ENCODE measurements at places on chromosomes 7 and 10.

DNA sequence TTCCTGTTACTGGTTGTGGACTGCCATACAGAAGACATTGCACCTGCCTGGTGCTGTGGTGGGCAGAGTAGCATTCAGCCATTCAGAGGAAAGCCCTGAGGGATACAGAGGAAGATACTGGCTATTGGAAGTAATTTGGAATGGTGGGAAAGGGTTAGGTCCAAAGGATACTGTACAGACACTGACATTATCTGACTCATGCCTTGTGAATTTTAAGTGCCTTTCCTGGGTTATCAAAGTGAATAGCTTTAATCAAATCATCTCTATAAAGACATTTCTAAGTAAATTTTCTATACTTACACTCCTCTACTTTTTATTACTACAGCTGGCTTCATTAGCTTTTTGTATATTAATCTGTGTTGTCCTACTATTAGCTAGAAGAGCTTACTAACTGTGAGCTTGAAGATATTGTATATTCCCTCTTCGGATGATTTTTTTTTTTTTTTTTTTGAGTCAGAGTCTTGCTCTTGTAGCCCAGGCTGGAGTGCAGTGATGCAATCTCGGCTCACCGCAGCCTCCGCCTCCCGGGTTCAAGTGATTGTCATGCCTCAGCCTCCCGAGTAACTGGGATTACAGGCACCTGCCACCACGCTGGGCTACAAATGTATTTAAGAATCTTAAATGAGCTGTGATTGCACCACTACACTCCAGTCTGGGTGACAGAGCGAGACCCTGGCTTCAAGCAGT, 186.5 kb downstream of the ADK start:
- DNase-seq, result no peak

- DNase-seq, result no peak
These were observed 639.0 kb downstream of the REEP3 start for GRCh38 chr10:64159910-64160872.

DNA sequence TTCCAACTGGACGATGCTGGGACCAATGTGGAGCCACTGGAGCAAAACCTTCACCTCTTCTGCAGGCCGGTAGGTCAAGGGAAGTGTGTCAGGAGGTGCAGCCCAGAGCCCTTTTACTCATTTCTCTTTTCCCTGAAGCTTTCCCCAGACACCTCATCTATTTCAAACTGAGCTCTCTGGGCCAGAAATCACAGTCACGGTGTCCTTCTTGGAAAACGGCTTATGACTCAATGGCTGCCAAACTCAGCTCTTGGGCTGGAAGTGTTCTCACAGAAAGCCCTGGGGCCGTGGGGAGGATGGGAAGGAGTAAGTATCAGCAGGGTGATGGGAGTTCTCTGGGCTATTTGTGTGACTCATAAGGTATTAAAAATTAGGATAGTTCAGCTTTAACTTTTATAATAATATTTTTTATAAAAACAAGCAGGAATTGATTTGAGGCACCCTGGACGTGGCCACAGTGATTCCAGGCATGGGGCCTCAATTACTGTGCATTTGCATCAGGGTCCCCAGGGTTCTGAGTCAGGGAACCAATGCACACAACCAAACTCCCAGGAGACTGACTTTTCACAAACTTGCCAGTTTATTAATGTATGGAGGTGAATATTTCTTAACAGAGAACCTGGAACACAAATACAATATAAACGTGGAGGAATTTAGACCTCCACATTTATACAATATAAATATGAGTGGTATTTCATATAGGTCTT, 187.4 kb upstream of the TMEM72 start:
- DNase-seq, result no peak

GRCh38 chr7:102205915-102206314, 80.8 kb upstream of the SH2B2 start:
- DNase-seq, result no peak

GRCh38 chr7:156650042-156650441, 9.5 kb downstream of the RNF32 start:
- DNase-seq, result no peak

- no peak for DNase-seq
These were observed 40.0 kb downstream of the C10orf120 start for GRCh38 chr10:122659651-122660050.

DNA sequence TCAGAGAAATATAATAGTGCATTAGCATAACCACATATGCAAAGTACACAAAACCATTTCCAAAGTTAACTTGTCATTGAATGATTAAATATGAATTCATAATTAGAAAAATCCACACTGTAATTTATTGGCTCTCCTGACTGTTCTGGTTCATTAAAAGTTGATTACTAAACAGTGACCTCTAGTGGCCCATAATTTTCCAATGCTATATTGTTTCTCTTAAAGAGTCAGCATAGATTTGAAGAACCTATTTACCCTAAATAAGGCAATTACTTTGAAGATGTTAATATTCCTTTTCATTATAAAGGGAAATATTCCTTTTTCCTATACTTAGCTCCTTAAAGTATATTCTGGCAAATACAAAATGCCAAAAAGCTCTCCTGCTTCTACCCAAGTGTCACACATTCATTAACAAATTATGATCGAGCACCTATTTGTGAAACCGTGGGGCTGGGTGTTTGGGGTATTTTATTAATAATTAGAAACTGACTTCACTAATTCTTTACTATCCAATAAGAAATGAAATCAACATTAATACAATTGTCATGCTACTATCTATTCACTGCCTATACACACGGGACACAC, 86.2 kb downstream of the HIBADH start:
- DNase-seq, result peak; percentile 37

Data from Jurkat, Clone E6-1 (cell line).